ENCODE measurements at places on chromosomes 5 and 9. TPM values are rescaled to one million over a fixed set of nuclear protein-coding genes. Genes with fewer than 3 reads are reported as not detected.

GRCh38 chr5:147234825-147235635 lies at the start of gene STK32A:
TSS of gene STK32A (plus strand) at chr5:147235026. CDS start at chr5:147239635, 4,609 bp downstream.
- peaks cover 5% of the 10 kb centered on the region for H3K4me1 ChIP-seq
- ATAC-seq: no peak
- H3K4me3 ChIP-seq: peak within 1 kb of the TSS; percentile 54
- H3K36me3 ChIP-seq: no peaks in the 10 kb centered on the region
- peaks cover 48% of the 10 kb centered on the region for H3K27me3 ChIP-seq
- H3K27ac ChIP-seq: no peak within 1 kb of the TSS

DNA sequence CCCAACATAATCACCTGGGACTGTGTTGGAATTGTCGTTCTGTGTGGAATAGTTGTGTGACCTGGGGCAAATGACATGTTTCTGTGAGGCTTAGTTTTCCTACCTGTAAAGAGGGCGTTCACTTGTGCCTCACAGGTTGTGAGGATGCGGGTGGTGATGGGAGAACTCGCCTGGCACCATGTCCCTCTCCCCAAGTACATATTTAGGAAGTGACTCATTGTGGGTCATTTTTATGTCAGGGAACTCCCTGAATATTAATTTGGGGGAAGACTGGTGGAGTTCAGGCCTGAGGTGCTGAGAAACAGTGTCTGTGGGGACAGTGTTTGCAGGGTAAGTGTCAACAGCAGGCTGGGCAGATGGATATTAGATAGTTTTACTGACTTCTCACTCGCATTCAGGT lies 144.7 kb downstream of the KDM4C start:
- H3K27me3 ChIP-seq: no peaks in the 10 kb centered on the region
- H3K36me3 ChIP-seq: peaks cover 54% of the 10 kb centered on the region
- no peak overlapping the region for H3K4me3 ChIP-seq
- ATAC-seq: peak; percentile 72
- H3K4me1 ChIP-seq: peaks cover 19% of the 10 kb centered on the region

DNA sequence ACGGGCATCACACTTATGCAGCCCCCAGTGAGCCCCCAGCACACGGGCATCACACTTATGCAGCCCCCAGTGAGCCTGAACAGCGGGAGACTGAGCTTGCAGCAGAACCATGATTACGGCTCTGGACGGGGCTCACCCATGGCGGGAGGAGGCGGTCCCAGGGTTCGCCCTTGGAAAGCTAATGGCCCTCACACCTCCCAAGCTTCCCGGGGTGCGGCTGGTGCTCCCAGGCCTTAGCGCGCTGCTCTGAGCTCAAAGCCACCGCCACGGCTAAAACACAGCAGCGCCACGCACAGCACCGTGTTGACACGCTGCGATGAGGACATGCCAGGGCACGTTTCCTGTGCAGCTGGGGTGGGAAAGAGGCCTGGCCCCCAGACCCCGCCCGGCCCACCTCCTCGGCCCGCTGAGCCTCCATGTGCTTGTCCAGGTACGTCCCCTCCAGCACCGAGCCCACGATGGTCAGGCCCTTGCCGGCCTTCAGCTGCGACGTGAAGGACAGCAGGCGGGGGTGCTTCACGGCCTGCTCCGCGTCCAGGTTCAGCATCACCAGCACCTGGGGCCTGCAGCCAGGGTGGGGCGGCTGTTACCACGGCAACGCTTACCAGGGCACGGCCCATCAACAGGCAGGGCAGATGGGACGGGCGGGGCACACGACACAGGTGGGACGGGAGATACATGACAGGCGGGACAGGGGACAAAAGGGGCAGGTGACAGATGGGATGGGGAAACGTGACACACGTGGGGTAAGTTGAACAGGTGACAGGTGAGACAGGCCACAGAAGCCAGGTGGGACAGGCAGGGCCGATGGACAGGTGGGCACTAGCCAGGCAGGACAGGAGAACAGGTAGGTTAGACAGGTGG lies 38.4 kb downstream of the SLC12A7 start:
- H3K27ac ChIP-seq: no peak overlapping the region
- no peaks in the 10 kb centered on the region for H3K4me1 ChIP-seq
- peaks cover 4% of the 10 kb centered on the region for H3K36me3 ChIP-seq
- no peaks in the 10 kb centered on the region for H3K27me3 ChIP-seq

GRCh38 chr5:53820119-53820801 lies 259.8 kb downstream of the NDUFS4 start:
- no peak for ATAC-seq
- peaks cover 15% of the 10 kb centered on the region for H3K27me3 ChIP-seq
- no peak overlapping the region for H3K4me3 ChIP-seq

PCDHA9 gene
- total RNA-seq: not detected

GRCh38 chr9:128104171-128104618 lies 23.3 kb downstream of the PTGES2 start:
- no peak for ATAC-seq
- H3K4me1 ChIP-seq: peaks cover 15% of the 10 kb centered on the region
- H3K36me3 ChIP-seq: peaks cover 69% of the 10 kb centered on the region
- no peaks in the 10 kb centered on the region for H3K27me3 ChIP-seq
- H3K27ac ChIP-seq: no peak overlapping the region

BAAT gene
- total RNA-seq: 0.08 TPM

- H3K27me3 ChIP-seq: no peaks in the 10 kb centered on the region
- H3K27ac ChIP-seq: no peak overlapping the region
- H3K36me3 ChIP-seq: no peaks in the 10 kb centered on the region
Measured at GRCh38 chr9:34169125-34169524, 9.7 kb upstream of the UBAP1 start.

RLN2 gene
- total RNA-seq: 2.9 TPM

FGF1 gene
- not detected for total RNA-seq

- no peaks in the 10 kb centered on the region for H3K4me1 ChIP-seq
- H3K27me3 ChIP-seq: no peaks in the 10 kb centered on the region
- H3K27ac ChIP-seq: no peak overlapping the region
- ATAC-seq: no peak
Measured at GRCh38 chr5:31047007-31047406, 146.5 kb upstream of the CDH6 start.

DNA sequence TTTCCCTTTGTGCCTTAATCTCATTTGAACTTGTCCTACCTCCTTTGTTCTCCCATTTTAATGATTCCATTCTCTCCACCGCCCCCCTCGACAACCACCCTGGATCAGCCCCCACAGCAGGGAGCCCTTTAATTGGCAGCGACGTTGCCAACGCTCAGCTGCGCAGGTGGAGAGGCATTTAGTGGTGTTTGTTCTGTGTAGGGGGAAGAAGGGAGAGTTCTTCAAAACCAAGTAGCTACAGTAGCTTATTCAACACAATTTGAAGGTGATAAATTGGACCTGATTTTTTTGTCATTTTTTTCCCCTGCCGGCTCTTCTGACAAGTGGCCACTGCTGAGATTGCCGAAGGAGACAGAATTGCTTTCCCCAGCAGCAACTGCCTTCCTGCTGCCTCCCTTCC lies 499.1 kb downstream of the CDK5RAP2 start:
- H3K36me3 ChIP-seq: no peaks in the 10 kb centered on the region
- H3K27me3 ChIP-seq: peaks cover 7% of the 10 kb centered on the region
- no peak overlapping the region for H3K27ac ChIP-seq
- no peak for ATAC-seq
- H3K4me3 ChIP-seq: no peak overlapping the region
- no peaks in the 10 kb centered on the region for H3K4me1 ChIP-seq

GRCh38 chr5:114252226-114252625 lies 109.6 kb upstream of the KCNN2 start:
- no peaks in the 10 kb centered on the region for H3K27me3 ChIP-seq
- no peak overlapping the region for H3K27ac ChIP-seq
- no peaks in the 10 kb centered on the region for H3K4me1 ChIP-seq
- ATAC-seq: no peak
- H3K4me3 ChIP-seq: no peak overlapping the region
- no peaks in the 10 kb centered on the region for H3K36me3 ChIP-seq

- peak overlapping the region; percentile 93 for H3K4me3 ChIP-seq
- no peaks in the 10 kb centered on the region for H3K36me3 ChIP-seq
- peak; percentile 36 for ATAC-seq
- H3K27me3 ChIP-seq: no peaks in the 10 kb centered on the region
- H3K4me1 ChIP-seq: peaks cover 18% of the 10 kb centered on the region
Measured at GRCh38 chr9:98255061-98255577, 330 bp downstream of the TBC1D2 start.

DNA sequence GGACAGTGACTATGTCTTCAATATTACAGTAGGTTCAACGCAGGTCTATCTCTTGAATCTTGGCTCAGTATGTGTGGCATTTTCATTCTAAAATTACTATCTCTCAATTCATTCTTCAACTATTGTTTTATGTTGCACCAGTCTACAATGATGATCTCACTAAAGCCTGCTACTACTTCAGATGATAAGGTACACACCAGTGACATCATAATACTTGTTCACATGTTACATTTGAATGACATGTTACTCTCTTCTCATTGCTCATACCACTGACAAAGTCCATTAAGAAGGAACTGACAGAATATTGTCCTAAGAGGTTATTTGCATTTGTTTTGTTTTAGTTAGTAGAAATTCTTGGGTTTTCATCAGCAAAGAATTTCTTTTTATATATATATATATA lies 165.2 kb upstream of the ST8SIA4 start:
- H3K27me3 ChIP-seq: no peaks in the 10 kb centered on the region
- no peak overlapping the region for H3K27ac ChIP-seq
- ATAC-seq: no peak
- H3K4me1 ChIP-seq: no peaks in the 10 kb centered on the region

DNA sequence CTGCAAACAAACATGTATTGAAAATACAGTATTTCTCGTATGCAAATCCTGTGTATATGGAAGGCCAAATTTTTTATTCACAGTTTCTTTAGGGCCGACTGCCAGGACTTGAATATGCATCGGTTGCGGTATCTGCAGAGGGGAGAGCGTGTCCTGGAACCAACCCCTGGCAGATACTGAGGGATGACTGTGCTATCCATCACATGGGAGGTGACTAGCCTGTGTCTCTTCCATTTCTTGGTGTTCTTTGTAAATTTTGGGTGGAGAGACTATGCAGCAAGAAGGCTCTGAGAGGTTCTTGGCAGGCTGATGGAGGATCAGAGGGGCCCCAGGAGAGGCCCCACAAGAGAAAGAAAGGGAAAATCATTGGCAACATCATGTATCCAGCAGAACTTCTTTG lies 384.3 kb downstream of the YTHDC2 start:
- no peaks in the 10 kb centered on the region for H3K4me1 ChIP-seq
- H3K27ac ChIP-seq: no peak overlapping the region
- no peak for ATAC-seq
- H3K4me3 ChIP-seq: no peak overlapping the region
- H3K36me3 ChIP-seq: no peaks in the 10 kb centered on the region

GRCh38 chr5:143819716-143820115 lies 7.8 kb downstream of the HMHB1 start:
- no peaks in the 10 kb centered on the region for H3K36me3 ChIP-seq
- no peak for ATAC-seq
- H3K4me3 ChIP-seq: no peak overlapping the region
- H3K27me3 ChIP-seq: peaks cover 10% of the 10 kb centered on the region
- H3K27ac ChIP-seq: no peak overlapping the region

DNA sequence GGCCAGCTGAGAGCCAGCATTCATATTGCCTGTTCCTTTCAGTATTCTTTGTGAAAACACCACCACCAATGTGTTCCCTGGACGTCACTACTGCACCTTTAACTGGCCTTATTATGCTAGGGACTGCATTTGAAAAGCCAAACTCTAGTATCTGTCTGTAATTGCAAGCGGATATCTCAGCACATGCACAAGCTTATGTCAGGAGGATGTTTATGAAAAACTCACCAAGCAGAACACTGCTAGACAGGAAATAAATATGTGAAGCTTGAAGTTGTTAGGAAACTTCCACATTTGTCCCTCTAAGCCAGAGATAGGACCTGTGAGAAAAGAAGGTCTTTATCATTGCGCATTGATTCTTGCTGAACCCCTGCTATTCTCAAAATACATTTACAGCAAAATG lies 135.4 kb upstream of the CCDC152 start:
- no peak overlapping the region for H3K27ac ChIP-seq
- H3K4me3 ChIP-seq: no peak overlapping the region
- ATAC-seq: no peak
- H3K27me3 ChIP-seq: peaks cover 5% of the 10 kb centered on the region
- no peaks in the 10 kb centered on the region for H3K4me1 ChIP-seq

GABRP gene
- not detected for total RNA-seq

DNA sequence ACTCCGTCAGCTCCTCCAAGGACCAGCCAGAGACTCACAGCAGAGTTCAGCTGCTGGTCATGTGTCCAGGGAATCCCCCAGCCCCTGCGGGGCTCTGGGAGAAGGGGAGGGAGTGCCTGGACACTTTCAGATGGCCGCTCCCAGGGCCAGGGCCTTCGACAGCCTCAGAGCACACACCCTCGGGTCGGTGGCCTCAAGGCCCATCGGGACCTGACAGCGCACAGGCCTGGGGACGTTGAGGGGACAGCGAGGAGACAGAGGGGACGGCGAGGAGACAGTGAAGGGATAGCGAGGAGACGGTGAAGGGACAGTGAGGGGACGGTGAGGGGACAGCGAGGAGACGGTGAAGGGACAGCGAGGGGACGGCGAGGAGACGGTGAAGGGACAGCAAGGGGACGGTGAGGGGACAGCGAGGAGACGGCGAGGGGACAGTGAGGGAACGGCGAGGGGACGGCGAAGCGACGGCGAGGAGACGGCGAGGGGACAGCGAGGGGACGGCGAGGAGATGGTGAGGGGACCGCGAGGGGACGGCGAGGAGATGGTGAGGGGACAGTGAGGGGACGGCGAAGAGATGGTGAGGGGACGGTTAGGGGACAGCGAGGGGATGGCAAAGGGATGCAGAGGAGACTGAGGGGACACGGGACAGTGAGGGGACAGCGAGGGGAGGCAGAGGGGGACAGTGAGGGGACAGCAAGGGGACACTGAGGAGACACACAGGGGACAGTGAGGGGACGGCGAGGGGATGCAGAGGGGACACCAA lies 47.3 kb downstream of the SLC12A7 start:
- ATAC-seq: no peak
- no peaks in the 10 kb centered on the region for H3K27me3 ChIP-seq
- H3K27ac ChIP-seq: no peak overlapping the region

DNA sequence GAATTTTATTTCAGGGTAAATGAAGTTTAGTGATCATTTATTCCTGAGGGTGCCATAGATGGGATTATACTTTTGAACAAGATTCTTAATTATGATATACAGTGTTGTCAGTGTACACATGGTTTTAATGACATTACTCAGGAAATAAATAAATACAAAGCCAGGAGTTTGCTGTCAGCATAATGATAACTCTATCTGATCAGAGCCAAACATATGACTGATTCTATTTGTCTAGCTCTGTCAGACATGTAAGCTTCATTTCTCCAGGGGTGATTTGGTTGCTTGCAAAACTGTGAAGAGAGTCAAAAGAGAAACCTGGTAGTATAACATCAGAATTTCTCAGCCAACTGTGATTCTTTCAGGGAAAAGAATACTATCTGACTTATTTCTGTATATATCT lies 1425.8 kb upstream of the C9orf72 start:
- no peak for ATAC-seq
- no peaks in the 10 kb centered on the region for H3K36me3 ChIP-seq
- H3K27me3 ChIP-seq: no peaks in the 10 kb centered on the region
- H3K4me3 ChIP-seq: no peak overlapping the region
- H3K27ac ChIP-seq: no peak overlapping the region

DNA sequence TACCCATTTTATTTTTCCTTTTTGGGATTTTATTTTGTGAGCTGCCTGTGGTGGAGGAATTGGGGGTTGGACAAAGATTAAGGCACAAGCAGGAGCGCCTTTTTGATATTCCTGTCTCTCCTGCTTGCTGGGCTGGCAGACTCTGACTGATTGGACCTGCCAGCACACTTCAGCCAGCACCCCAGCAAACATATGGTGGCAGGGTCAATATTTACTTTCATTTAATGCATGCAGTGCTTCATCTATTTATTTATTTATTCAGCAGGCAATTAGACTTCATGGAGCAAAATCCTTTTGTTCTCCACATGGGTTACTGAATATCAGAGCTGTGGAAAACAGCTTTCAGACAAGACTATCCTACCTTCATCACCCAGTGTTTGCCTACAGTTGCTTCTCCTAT lies 48.4 kb upstream of the EPB41L4A start:
- H3K27me3 ChIP-seq: peaks cover 20% of the 10 kb centered on the region
- no peaks in the 10 kb centered on the region for H3K4me1 ChIP-seq
- no peak overlapping the region for H3K27ac ChIP-seq
- H3K36me3 ChIP-seq: no peaks in the 10 kb centered on the region

Data from activated T-helper 17 cell treated with anti-CD3 and anti-CD28 coated beads, Interleukin-2, amount 50 U/mL, for 72 hours (primary cell).